ENCODE measurements at places on chromosomes 5 and 9. TPM values are rescaled to one million over a fixed set of nuclear protein-coding genes. Genes with fewer than 3 reads are reported as not detected.

- no peak for DNase-seq
Observed at GRCh38 chr5:13859270-13860065, 85.0 kb downstream of the DNAH5 start.

Gene KIAA0825
- 0.49 TPM for total RNA-seq

Gene ADAMTS6
- 16.5 TPM for total RNA-seq

Gene PWWP2A
- 19.7 TPM for total RNA-seq

DNA sequence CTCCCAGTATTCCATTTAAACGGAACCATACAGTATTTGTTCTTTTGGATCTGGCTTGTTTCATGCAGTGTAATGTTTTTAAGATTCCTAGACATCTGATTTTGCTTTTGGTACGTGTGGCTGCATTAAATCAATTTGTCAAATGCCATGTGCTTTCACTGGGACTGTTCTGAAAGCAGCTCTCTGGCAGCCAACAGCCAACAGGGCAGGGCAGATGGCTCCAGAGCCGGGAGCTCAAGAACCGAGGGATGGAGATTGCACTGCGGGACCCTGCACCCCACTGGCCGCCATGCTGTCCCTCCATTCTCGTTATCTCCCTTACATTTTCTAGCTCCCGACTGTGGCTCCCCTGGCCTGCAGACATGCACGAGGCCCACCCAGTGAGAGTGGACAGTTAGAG, 33.4 kb upstream of the AIF1L start:
- no peak for DNase-seq

DNA sequence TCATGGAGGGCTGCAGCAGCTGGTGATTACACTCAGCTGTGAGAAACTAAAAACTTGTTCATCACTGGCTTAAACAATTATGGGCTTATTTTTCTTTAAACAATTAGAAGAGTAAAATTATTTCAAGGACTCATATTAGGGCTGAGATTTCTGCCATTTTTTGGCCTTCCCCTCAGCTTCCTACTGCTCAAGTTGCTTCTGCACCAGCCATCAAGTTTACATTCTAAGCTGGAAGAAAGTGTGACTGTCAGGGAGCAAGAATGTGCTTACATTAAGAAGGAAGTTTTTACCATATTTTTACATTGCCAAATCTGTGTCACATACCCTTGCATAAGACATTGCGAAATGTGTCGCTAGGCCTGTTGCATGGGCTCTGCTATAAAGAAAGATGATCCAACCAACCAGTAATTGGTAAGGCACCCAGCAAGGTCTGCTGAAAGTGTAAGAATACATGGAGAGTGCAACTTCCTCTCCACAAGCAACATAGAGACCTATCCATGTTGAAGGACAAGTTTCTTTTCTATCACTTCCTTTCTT, 260.3 kb upstream of the CDH10 start:
- DNase-seq: peak; percentile 33

- DNase-seq: peak; percentile 27
Observed at GRCh38 chr9:100150214-100150613, 51.2 kb downstream of the INVS start.

DNA sequence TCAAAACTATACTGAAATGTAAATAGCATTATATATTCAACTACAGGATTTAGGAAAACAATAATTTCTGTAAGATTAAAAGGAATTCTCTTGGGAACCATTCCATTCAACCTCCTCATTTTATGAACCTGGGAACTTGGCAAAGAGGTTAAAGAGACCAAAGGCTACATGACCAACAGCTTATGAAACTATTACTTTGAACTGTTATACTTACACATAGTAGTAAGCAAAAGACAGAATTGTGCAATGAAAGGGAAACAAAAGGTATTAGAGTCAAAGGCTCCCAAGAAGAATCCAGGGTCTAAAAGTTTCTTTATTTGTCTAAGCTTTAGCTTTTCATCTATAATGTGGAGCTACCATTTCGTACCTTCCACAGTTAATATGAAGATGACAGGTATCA, 7.2 kb downstream of the C9orf72 start:
- no peak for DNase-seq

GRCh38 chr5:171840711-171841522, 55.3 kb downstream of the SMIM23 start:
- no peak for DNase-seq

- no peak for DNase-seq
Observed at GRCh38 chr5:65474130-65474711, 7.5 kb downstream of the ADAMTS6 start.

- DNase-seq: no peak
Observed at GRCh38 chr5:95916687-95917085, 45.0 kb downstream of the ELL2 start.

DNA sequence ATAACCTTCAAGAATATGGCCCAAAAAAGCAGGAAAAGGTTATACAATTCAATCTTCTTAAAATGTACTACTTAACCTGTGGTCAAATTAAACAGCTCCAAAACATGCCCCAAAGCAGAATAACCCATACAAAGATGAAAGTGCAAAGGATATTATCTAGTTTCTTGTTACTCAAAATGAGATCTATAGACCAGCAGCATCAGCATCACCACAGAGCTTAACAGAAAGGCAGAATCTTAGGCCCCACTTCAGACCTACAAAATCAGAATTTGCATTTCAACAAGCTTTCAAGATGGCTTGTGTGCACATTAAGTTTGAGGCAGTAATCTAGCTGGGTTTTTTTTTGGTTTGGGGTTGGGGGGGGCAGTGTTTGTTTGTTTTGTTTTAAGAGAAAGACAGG, 54.0 kb downstream of the SCAI start:
- DNase-seq: no peak

Gene FBP2
- not detected for total RNA-seq

DNA sequence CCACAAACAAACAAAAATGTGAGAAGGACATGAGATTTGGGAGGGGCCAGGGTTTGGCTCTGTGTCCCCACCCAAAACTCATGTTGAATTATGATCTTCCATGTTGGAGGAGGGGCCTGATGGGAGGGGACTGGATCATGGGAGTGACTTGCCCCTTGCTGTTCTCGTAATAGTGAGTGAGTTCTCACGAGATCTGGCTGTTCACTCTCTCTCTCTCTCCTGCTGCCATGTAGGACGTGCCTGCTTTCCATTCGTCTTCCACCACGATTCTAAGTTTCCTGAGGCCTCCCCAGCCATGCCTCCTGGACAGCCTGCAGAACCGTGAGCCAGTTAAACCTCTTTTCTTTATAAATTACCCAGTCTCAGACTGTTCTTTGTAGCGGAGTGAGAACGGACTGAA, 118.7 kb downstream of the RXRA start:
- DNase-seq: no peak

Gene SCGB3A2
- not detected for total RNA-seq

DNA sequence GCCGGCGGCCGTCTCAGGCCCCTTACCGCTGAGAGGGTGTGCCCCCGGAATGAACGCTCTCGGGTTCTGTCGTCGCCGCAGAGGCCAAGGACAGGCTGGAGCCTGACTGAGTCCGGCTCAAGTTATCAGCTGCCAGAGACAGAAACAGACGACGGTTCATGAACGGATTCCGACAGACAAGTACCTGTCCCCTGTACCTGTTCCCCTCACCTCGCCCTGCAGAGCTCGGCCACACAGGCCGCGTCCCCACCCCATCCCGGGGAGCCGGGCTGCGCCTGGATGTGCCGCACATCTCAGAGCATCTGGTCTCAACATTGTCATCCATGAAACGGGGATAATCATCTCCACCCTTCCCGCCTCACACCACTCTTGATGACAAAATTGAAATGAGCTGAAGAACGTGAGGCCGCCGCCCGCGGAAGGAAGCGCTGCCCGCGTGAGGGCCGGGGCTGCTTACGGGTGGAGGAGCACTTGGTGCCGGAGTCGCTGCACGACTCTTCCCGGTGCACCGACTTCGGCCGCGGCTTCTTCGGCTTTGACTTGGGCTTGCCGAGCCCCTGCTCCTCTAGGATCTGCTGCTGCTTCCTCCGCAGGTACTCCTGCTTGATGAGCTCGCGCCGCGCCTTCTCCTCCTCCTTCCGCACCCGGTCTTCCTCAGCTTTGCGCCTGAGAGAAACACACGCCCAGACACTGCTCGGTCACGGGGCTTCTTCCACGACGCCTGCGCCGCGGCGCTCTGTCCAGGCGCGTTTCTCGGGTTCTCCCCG, 89.2 kb downstream of the CAMSAP1 start:
- no peak for DNase-seq

DNA sequence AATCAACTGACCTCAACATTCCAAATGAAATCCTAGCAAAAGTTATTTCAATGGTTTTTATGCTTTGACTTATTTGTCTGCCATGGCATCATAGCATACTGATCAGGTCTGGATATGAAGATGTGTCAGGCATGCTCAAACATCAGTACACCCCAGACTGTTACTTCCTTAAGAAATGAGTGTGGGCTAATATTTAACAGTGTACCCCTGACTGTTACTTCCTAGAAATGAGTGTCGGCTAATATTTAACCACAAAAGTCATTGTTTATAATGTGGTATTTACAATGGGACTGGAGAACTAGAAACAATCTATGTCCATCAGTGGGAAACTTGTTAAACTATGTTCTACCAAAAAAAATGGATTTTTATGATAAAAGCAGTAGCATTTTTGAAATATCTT, 38.1 kb upstream of the HNRNPA0 start:
- peak; percentile 4 for DNase-seq

Gene TMEM232
- 0.22 TPM for total RNA-seq

Gene CNTFR
- total RNA-seq: 0.05 TPM

DNA sequence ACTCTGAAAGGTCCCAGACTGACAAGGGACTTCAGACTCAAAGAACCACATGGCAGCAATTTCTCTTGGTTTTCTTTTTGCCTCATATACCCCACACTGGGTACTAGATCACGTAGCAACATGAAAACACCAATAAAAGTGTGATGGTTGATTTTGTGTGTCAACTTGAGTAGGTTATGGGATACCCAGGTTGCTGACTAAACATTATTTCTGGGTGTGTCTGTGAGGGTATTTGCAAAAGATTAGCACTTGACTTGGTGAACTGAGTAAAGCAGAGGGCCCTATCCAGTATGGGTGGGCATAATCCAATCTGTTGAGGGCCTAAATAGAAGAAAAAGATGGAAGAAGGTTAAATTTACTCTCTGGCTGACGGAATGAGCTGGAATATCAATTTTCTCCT, 53.8 kb upstream of the ZNF618 start:
- no peak for DNase-seq

DNA sequence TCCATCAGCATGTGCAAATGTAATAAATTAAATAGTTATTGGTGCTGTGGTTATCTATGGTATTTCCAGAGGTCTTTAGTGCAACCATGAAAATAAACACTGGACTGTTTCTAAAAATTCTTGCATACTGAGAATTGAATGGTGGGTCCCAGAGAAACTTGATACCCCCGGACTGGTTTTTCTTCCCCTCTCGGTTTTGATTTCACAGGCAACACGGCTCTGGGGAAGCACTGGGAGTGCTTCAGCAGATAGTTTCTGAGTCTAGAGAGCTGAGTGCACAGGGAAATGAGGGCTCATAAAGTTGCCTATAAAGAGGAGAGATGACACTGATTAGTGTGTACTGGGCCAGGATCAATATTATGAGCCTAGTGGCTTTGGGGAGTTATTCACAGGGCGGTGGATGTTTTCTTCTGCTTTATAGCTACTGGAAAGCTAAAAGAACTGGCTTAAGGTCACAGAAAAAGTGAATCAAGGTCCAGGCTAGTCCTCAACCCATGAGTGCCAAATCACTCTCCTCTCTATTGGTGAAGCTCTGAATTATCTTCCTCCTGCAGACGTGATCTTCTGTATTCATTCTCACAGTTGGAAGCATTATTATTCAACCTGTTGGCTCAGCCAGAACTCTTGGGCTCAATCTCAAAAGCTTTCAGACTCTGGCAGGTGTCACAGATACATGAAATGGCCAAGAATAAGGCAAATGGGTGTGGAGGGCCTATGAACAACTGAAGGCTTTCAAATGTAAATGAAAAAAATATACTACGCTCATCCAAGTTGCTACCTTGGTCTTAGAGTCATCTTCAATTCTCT, 170.2 kb upstream of the HMHB1 start:
- peak; percentile 79 for DNase-seq

Gene ITK
- total RNA-seq: not detected

DNA sequence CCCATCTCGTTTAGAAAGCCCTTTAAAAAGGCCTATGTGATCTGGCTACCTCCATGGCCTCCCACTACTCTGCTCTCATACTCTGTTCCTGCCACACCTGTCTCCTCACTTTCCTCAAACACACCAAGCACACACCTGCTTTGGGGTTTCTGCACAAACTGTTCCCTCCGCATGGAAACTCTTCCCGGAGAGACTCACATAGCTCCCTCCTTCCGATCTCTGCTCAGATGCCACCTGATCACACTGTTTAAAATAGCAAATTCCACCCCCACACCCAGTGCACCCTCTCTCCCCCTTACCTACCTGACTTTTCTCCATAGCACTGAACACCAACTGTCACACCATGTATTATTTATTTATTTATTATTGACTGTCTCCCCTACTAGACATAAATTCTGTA, 84.0 kb upstream of the NR4A3 start:
- no peak for DNase-seq

DNA sequence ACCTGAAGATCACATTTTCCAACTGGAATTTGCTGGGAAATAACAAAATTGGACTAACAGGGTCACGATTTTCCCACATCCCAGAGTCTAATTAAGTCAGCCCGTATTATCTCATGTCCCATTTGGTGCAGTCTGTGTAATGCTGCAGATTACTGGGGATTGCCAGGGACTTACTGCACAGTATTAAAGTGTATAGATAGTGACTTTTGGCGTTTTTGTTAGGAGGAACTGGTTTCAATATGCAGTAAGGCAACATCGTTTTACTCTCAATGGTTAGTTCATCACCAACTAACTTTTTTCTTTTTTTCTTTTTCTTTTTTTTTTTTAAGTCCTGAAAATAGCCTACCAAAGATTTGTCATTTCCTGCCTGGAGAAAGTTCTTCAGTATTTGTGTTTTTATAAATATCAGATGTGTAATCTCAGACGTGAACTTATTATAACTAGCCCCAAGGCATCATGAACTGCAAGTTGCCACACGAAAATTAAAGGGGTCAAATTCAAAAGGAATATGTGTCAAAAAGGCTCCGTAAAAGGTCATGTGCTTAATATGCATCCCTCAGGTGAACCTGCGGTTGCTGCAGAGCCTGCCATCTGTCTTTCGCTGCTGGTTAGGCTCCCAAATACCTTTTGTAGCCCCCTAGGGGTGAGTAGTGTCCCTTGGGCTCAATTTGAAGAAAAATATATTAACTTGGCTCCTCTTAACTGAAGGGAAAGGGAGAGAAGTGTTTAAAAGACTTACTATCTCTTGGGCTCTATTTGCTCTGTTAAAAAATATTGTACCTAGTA, 176.7 kb upstream of the ADAMTSL1 start:
- peak; percentile 58 for DNase-seq

DNA sequence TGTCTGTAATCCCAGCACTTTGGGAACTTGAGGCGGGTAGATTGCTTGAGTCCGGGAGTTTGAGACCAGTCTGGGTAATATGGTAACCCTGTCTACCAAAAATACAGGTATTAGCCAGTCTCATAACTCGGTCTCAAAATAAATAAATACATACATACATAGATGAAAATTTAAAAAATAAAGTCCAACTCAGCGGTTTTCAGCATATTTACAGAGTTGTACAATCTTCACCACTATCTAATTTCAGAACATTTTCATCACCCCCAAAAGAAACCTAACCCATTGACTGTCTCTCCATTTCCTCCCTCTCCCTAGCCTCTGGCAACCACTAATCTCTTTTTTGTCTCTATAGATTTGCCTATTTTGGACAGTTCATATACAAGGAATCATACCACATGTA, 10.7 kb downstream of the RMND5B start:
- no peak for DNase-seq

Gene IGIP
- total RNA-seq: 1.6 TPM

- DNase-seq: peak; percentile 93
Observed at GRCh38 chr5:89282554-89283510, 399.8 kb upstream of the MEF2C start.

Gene PRKAA1
- 79.2 TPM for total RNA-seq

Measured in M059J (cell line).